ENCODE measurements at places on chromosomes 2 and 18.

- no peak for DNase-seq
Observed at GRCh38 chr2:10278763-10279471, 23.8 kb upstream of the HPCAL1 start.

GRCh38 chr18:10660179-10660884 lies 134.5 kb downstream of the NAPG start:
- no peak for DNase-seq

- DNase-seq: no peak
Observed at GRCh38 chr2:237109421-237109934, 23.8 kb downstream of the COPS8 start.

GRCh38 chr18:8279781-8280330 lies 329.4 kb upstream of the RAB12 start:
- no peak for DNase-seq

DNA sequence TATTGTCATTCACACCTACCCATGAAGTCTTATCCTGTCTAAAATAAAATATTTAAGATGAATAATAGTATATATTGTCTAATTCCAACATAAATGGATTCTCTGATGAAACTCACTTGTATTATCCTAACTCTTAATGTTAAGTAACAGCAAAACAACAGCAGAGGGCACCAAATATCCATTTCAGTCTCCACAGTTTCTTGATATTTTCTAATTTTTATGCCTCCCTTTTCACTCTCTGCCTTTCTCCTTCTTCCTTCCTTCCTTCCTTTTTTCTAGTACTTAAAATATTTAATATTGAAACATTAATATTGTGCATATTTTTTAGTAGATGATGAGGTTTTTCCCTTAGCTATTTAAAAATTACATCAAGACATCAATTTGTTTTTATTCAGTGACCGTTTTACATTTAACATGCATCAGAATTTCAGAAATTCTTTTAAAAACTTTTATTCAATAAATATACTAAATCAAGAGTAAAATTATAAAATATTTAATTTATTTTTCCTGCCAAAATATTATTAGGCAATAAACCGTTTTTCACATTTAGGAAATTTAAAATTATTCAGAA lies 97.6 kb downstream of the WDR7 start:
- no peak for DNase-seq

GRCh38 chr2:174224665-174225288 lies 23.6 kb downstream of the OLA1 start:
- DNase-seq: no peak

- DNase-seq: no peak
Observed at GRCh38 chr2:158187908-158188307, 86.2 kb downstream of the UPP2 start.

DNA sequence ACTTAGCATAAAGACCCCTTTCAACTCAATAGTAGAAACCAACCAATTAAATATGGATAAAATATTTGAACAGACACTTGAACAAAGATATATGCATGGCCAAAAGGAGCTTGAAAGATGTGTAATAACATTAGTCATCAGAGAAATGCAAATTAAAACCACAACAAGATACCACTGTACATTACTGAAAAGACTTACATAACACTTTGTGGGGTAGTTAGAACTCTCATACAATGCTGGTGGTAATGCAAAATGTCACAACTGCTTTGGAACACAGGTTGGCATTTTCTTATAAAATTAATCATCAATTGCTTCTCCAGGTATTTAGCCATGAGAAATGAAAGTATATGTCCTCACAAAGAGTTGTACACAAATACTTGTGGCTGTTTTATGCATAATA lies 60.7 kb downstream of the TTC27 start:
- DNase-seq: no peak

- DNase-seq: no peak
Observed at GRCh38 chr18:55485666-55486065, 102.3 kb downstream of the TCF4 start.

- DNase-seq: no peak
Observed at GRCh38 chr2:202378662-202379358, 2.7 kb downstream of the BMPR2 start.

- DNase-seq: no peak
Observed at GRCh38 chr2:229129738-229130371, 141.2 kb downstream of the PID1 start.

DNA sequence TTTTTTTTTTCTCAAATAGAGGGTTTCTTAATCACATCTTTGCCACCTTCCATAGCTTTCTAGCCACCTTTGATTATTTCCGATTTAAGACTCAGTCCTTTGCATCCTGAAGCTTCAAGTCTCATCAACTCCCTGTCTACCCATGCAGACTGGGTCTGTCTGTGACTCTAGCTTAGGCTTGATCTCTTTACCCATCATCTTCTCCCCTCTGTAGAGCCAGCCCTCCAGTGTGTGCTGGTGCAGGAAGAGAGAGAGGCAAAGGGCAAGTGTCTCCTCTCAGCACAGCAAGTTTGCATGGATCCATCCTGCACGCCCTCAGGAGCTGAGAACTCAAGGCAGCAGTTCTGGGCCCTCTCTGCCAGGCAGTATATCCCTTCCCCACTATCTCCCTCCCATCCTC lies 70.4 kb downstream of the HNRNPLL start:
- DNase-seq: no peak

DNA sequence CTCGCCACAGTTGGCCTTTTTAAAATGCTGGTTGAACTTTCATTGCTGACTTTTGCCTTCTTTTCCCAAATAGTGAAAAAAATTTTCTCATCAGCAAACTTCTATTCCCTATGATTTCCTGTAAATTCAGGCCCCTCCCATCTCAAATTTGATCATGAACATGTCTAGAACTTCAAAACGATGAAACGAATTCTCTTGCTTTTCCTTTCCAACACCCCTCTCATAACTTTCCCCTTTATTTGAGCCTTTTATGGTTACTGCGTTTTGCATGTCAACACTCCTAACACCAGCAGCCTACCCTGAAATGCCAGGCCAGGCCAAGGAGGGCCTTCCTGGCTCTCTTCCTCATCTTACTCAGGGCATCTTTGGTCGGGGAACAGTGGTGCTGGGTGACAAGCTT lies 1.7 kb upstream of the HOXD13 start:
- DNase-seq: no peak

DNA sequence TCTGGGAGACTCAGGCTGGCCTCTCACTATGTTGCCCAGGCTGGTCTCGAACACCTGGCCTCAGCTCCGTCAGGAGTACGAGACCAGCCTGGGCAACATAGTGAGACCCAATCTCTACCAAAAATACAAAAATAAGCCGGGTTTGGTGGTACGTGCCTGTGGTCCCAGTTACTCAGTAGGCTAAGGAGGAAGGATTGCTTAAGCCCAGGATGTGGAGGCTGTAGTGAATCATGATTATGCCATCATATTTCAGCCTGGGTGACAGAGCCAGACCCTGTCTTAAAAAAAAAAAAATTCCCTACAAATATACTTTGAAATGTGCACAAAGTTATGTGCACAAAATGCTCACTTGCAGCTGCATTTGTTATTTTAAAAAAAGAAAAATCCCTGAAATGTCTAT lies 26.3 kb upstream of the AGAP1 start:
- no peak for DNase-seq

DNA sequence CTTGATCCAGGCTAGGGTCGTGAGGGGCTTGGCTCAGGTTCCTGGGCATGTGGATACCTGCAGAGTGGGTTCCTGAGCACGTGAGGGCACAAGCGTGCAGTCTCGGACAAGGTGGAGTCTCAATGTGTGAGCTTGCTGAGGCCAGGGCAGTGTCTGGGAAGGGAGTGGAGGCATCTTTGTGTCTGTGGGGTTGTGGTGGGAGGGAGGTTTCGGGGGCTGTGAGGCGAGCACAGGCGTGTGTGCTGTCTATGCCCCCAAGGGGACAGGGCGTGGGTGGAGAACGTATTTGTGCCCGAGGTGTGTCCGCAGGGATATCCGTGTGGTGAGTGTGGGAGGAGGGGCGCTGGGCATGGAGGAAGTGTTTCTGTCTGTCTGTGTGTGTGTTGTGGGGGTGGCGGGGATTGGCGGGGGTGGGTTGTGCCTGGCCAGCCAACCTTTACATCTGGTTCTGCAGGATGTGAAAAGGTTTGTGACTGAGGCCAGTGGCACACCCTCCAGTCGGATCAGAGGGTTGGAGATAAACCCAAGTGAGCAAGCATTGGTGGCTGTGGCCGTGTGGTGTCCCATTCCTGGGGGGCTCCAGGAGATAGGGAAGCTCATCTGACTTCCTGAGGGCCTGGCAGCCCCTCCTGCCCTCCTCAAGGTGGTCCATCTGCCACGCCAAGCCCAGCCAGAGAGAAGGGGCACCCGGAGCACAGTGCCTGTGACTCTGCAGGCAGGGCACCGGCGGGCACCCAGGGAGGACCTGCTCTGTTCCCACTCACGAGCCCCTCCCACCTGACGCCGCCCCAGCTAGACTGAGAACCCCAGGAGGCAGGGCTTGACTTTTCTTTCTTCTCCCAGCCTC lies 57.1 kb downstream of the ZFP36L2 start:
- no peak for DNase-seq

DNA sequence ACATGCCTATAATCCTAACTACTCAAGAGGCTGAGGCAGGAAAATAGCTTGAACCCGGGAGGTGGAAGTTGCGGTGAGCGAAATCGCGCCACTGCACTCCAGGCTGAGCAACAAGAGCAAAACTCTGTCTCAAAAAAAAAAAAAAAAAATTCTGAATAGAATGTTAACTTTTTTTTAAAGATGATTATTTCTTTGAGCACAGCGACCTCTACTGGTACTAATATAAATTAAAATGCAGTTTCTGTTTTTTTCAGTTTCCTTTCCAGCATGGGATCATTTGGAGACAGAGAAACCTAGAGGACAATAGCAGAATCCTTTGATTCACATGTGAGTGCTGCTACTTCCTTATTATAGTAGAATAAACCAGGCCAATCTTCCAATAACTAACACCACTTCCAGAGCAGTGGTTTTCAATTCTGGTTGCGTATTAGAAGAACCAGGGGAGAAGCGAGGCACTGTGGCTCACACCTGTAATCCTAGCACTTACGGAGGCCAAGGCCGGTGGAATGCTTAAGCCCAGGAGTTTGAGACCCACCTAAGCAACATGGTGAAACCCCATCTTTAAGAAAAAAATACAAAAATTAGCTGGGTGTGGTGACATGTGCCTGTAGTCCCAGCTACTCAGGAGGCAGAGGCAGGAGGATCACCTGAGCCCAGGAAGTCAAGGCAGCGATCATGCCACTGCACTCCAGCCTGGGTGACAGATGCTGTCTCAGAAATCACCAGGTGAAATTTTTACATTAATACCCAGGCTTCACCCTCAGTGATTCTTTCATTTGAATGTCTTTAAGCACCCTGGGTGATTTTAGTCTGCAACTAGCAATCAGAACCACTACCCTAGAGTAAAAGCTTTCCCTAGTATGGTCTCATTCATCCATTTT lies 10.1 kb downstream of the SRSF7 start:
- DNase-seq: no peak

- DNase-seq: no peak
Observed at GRCh38 chr2:188766471-188766856, 207.7 kb upstream of the COL3A1 start.

- no peak for DNase-seq
Observed at GRCh38 chr2:42840760-42841159, 48.4 kb upstream of the HAAO start.

DNA sequence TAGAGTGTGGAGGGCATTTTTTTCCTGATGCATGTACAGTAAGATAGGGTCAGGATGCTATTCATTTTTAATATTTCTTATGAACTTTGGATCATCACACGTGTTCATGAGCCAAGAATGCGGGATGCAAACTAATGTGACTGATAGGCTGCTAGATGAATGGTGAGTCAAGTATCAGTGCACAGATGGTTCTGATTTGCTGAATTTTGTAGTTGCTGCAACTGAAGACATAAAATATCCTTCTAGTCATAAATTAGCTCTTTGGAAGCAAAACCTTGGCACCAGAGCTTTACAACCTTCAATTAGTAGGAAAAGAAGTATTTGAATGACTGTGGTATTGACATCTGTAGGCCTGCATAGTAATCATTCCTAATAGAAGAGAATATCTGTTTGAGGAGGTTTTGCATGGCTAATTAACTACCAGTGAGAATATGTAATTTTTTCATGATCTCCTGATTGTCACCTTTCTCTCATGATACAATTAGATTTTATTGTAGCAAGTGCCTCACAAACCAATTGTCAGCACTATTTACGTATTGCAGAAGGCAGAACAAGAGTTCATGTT lies 94.0 kb downstream of the VRK2 start:
- DNase-seq: no peak

GRCh38 chr2:163736433-163737189 lies 803 bp upstream of the FIGN start:
- no peak for DNase-seq

- DNase-seq: no peak
Observed at GRCh38 chr18:11873670-11874340, 22.6 kb downstream of the CHMP1B start.

DNA sequence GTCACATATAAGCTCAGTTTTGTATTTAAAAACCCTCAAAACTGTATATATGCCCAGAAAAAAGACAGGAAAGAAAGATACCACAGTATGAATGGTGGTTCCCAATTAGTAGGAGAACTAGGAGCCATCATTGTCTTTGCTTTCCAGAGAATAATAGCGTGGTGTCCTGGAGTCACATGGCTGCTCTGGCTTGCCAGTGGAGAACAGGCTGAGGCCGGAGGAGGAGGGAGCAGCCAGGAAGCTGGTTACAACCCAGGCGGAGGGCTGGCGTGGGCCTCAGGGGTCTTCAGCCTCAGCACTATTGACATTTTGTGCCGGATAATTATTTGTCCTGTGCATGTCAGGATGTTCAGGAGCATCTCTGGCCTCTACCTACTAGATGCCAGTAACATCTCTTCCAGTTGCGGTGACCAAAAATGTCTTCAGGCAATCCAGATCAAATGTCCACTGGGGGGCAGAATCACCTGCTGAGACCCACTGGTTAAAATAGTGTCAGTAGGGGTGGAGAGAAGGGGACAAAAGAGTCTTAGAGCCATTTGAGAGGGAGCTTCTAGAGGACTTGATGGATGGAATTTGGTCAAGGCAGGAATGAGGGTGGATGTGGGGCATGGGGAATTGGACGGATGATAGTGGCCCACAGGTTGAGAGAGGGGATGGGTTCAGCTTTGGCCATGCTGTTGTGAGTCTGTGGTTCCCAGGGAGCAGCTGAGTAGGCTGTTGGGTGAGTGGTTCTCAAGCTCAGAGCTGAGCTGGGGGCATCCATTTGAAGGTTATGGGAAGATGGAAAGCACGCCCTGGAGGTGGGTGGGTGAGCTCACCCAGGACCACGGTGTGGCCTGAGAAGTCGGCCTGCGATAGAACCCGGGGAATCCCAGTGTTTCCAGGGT lies 144.9 kb downstream of the AGAP1 start:
- DNase-seq: no peak
